Stimulated activated CD4-positive, alpha-beta T cell treated with anti-CD3 and anti-CD28 coated beads, Interleukin-2, amount 100 ng/mL, for 48 hours (primary cell): ENCODE measurements at places on chromosomes 3 and 15.

- no peak for DNase-seq
These were observed 12.3 kb upstream of the PDZRN3 start for GRCh38 chr3:73637042-73637441.

GRCh38 chr3:41035456-41036022 is 163.8 kb upstream of the CTNNB1 start:
- no peak for DNase-seq

- no peak for DNase-seq
These were observed 31.7 kb upstream of the PRR23E start for GRCh38 chr3:127161236-127161635.

GRCh38 chr15:40590667-40591050 is 3.4 kb upstream of the KNL1 start:
- DNase-seq = no peak

DNA sequence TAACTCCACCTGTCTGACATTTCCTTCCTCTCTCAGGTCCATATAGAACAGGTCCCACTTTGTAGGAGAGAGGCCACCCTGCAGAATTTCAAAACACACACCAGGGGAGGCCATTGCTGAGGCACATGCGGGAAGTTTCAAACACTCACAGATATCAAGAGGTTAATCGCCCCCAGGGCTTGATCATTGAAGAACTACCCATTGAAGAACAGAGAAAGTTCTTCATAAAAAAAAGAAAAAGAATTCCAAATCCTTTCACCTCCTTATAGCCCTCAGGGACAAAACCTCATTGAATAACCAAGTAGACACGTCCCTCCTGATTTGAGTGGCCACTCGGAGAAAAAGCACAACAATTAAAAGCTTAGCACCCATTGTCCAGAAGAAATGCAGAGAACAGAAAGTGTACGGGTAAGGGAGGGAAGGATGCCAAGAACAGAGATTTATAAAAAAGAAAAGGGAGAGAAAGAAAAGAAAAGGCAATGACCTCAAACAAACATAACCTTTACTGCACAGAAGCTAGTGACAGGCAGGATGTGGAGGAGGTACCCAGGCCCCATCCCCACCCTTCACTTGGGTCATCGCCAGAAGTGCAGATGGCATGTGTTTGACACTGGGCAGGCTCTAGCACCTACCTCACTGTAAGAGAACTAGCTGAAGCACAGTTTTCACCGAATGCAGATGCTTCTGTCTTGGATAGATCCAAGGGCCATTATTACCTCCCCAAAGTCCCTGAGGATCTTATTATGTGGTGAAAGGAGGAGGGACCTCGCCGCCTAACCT is 112.3 kb upstream of the HES1 start:
- DNase-seq = no peak

DNA sequence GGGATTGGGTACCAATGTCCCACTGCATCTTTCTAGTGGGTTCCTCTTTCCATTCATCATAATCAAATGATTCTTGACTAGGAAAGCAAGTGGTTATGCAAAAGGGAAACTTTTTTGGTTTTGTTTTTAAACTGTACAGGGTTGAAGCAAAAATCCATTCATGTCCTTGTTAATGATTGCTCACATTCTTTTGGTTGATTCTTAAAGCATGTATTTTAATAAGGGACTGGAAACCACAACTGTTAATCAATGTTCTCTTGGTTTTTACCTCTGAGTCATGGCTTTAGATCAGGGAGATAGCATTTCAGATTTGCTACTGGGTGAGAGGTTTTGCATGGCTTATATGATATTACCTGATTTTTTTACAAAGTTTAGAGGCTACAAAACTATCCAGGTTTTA is 371.7 kb upstream of the RGMA start:
- DNase-seq = no peak

GRCh38 chr15:40335938-40336743 is 4.6 kb downstream of the CCDC9B start:
- DNase-seq = no peak
